Activated naive CD4-positive, alpha-beta T cell treated with anti-CD3 and anti-CD28 coated beads for 36 hours (primary cell): ENCODE measurements at places on chromosomes 7 and 10.
A peak's percentile ranks its signal among the peaks of the same experiment; 100 is the strongest.

GRCh38 chr7:102304668-102305067 lies 18.0 kb downstream of the SH2B2 start:
- no peak for DNase-seq

- no peak for DNase-seq
These were observed 75.7 kb downstream of the NRCAM start for GRCh38 chr7:108380517-108380916.

DNA sequence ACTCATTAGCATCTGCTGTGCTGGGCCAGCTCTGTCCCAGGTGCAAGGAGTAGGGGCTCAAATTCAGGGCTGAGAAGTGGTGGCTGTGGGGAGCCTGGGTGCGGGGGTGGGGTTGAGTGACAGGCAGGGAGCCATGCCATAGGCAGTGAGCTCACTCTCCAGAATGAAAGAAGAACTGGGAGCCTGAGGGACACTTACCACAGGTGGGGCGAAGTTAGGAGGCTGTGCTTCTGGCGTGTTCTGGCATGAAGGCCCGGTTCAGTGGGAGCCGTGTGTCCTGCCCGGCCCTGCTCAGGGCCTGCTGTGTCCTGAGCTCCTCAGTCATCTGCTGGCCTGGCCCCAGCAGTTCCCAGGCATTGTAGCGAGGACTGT lies 62.5 kb downstream of the MKI67 start:
- peak; percentile 53 for DNase-seq

DNA sequence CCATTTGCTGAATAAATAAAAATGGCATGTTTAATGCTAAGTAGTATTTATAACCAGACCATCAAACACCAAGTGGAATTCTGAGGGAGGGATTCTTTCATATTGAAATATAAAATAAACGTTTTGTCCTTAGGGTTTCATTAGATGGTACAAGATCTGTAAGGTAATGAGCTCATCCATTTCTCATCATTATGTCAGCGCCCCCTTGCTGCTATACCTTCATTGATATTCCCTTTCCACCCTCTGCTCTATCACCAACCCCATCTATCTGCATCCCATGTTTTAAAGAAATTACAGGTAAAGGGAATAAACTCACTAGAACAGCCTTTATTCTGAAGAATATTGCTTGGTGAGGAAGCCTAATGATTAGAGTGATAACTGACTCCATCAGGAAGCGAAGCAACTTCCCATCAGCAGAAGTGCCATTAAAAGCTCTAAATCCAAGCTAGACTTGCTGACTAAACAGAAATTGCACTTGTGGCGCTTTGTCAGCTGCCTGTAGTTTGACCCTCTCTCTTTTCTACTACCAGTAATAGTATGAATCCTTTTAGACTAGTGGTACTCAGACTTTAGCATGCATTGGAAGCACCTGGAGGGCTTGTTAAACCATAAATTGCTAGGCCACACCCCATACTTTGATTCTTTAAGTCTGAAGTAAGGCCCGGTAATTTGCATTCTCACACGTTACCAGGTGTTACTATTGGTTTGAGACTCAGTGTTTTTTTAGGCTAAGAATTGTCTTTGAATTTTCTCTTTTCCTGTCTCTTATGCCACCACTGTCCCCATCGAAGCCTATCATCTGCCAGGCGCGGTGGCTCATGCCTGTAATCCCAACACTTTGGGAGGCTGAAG lies 27.5 kb downstream of the ADD3 start:
- peak; percentile 76 for DNase-seq

GRCh38 chr10:50544857-50545429 lies 78.8 kb downstream of the SGMS1 start:
- DNase-seq: peak; percentile 48

DNA sequence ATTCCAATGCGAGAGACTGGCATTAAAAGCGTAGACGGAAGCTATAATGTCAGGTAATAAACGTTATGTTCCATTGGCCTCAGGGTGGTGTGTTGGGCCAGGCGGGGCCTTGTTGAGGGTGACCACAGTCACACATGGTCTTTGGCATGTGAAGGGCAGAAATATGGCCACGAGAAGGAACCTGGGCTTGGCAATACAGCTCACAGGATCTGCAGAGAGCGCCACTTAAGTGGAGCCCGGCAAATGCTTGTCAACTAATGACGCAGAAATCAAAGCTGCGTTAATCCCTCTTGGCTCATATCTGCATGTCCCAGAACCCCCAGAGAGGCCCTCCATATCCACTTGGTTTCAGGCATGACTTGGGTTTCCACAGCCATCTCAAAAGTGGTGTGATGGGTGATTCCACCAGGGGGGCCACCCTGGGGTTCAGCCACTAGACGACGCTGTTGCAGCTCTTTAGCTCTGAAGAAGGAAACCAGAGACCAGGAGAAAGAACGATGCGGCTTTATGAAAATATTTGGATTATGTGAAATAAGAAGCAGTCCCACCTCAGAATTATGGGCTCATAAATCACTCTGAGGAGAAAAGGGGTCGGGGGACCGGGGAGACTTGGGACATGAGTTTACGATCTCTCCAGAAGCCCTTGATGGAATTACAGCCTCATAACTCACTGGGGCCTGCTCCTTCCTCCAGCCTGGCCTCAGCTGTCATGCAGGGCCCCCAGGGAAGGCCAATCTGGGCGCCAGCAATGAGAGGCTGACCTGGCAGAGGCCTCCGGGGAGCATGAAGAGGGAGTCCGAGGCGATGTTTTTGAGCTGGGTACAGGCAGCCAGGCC lies 462.5 kb downstream of the PLXNA4 start:
- DNase-seq: no peak

GRCh38 chr10:124713679-124714255 lies 30.4 kb downstream of the FAM53B start:
- DNase-seq: no peak
